ENCODE measurements at places on chromosomes 13 and 19.
A peak's percentile ranks its signal among the peaks of the same experiment; 100 is the strongest.

DNA sequence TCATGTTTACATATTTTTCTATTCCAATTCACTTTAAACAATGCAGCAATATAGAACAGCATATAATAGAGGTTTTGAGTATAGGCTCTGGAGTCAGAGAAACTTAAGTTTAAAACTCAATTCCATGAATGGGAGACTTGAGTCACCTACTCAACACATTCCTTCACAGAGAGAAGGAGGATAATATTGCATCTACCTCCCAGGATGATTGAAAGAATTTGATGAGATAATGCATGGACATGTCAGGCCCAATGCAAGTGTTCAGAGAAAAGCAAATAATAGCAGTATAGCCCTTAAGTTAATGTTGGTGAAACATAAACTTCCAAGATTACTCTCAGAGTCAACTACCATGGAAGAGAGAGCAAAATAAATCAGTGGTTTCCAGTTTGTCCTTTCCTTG lies 170.2 kb downstream of the DCLK1 start:
- DNase-seq: no peak

DNA sequence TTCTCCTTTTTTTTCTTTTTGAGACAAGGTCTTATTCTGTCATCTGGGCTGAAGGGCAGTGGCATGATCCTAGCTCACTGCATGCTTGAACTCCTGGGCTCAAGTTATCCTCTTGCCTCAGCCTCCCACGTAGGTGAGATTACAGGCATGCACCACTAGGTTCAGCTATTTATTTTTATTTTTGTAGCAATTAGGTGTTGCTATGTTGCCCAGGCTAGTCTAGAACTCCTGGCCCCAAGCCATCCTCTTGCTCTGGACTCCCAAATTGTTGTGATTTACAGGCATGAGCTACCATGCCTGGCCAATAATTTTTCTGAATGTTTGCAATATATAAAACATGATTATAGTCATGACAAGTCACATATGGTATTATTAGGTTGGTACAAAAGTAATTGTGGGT lies 161.1 kb upstream of the ATXN8OS start:
- no peak for DNase-seq

DNA sequence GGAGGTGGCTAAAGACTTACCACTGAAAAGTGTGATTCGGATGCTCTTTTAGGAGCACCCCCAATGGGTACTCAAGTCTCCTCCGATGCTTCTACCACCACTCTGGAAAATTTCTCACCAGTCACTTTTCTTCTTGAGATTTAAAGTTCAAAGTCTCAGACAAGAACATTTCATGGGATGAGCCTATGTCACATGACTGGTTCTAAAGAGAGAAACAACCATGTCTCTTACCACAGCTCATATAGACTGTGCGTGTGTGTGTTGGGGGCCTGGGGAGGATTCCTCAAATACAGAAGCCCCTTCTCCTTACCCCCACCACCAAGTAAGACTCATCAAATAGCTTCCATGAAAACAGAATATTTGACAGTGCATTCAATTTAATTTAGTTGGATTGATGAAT lies 181.7 kb upstream of the MIR17HG start:
- DNase-seq: no peak

DNA sequence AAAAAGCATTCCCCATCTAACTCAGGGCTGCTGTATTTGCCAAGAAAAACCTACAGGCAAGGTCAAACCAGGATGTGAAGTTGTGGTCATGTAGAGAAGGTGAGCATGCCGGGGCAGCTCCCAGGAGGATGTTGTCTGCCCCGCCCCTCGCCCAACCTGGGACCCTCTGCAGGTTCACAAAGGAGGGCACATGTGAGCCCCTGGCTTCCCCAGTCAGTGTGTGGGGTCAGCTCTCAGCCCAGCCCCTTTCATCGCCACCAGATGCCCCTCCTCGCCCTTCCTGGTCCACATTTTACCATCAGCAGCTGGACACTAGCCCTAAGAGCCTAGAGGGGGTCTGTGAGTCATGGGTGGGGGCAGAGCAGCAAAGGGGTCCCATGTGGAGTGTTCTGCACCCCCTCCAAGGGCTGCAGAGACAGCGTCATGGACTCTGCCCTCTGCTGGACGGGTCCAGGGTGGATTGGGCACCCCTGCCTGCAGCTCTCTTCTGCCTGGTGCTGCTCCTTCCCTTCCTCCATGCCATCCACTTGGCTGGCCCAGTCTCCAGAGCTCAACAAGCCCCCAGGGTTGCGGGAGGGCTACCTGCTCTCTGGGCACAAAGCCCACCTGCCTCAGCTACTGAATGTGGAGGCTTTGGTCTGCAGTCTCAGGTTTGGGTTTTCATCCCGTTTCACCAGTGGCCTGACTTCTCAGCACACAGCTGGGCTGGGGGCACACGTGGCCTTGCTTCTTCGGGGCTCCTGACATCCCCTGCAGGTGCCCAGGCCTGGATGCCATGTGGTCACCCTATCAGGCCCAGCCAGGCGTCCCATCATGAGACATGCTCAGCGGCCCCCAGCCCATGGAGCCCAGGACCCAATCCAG lies 3.7 kb downstream of the PLEKHF1 start:
- DNase-seq: no peak

GRCh38 chr13:30880151-30880855 lies 25.8 kb upstream of the MEDAG start:
- DNase-seq: no peak

GRCh38 chr19:52923778-52924593 lies 758 bp upstream of the ZNF888 start:
- no peak for DNase-seq

DNA sequence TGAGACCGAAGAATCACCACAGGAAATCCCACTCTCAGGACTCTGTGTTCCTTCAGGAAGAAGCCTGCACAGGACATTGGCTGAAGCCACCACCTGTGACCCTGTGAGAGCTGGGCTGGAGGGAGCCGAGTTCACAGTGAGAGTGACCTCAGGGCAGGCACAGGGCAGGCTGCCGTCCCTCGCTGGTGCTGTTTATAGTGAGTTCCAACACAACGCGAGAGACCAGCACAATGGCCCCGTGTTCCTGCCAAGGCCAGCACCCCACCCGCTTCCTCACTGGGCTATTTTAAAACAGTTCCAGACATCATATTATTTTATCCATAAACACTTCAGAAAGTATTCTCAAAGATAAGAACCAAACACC lies 18.4 kb upstream of the GAS6 start:
- DNase-seq: peak; percentile 9

DNA sequence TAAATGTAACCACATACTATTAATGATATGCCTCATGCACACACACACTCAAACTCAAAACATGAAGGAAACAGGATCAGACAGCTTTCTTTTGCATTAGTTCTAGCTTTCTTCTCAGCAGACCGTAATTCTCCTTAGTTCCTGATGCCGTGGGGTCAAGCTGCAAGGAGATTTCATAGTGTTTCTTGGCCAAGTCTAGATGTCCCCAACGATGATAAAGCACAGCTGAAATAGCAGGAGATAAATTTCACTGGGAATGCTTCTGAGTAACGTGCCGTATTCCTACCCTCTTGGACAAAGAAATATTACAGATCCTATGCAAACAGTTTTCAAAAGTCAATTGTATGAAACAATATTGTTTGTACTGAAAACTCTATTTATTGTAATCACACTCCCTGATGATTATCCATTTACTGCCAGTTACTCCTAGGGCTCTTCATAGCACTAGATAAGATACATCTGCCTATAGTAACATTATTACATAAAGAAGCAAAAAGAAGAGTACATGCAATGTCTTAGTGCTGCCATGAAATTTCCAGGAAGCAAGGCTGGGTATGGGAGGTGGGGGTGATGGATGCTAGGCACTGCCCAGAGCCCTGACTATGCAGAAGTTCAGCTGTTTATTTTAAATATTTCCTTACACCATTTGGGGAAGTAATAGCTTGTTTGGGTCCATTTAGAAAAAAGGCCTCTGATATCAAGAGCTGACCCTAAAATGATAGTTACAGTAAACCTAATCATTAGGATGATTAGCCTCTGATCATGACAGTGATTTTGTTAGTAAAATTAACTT lies 16.5 kb upstream of the GGACT start:
- no peak for DNase-seq

- peak; percentile 41 for DNase-seq
These were observed 14.2 kb upstream of the LATS2 start for GRCh38 chr13:21075379-21076249.

- DNase-seq: peak; percentile 60
These were observed 36.0 kb upstream of the NEK3 start for GRCh38 chr13:52195401-52195837.

DNA sequence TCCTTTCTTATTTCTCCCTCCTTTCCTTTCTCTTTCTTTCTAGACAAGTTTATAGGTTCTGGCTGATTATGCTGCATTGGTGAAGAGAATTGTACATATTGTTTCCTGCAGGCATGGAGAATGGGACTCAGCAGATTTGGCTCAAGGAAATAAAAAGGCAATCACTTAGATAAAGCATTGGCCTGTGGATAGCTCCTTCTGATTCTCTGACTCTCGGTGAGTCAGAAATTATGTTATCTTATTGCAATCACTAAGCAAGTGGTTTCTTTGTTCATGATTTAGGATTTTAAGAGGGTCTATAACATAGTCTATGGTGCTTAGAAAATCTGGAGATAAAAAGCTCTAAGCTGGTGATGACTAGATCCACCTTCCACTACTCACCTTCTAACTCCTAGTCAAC lies 54.0 kb upstream of the POSTN start:
- no peak for DNase-seq

- no peak for DNase-seq
These were observed 96.8 kb downstream of the ATP8A2 start for GRCh38 chr13:25468325-25469168.

DNA sequence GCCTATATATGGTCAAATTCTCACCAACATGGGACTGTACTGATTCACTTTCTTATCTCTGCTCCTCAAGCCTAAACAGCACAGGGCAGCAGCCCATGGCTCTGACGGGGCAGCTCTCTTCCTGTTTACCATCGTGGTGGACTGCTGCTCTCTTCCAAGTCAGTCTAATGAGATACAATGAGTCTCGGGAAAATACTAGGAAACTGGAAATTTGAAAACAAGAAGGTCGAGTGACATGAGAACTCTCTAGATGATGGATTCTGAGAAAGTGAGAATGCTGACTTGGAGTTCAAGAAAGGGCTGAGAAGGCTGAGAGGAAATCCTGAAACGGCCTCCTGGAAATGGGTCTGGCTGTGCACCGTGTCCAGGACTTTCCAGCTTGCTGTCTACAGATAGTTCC lies 122.8 kb upstream of the ARGLU1 start:
- DNase-seq: peak; percentile 69

DNA sequence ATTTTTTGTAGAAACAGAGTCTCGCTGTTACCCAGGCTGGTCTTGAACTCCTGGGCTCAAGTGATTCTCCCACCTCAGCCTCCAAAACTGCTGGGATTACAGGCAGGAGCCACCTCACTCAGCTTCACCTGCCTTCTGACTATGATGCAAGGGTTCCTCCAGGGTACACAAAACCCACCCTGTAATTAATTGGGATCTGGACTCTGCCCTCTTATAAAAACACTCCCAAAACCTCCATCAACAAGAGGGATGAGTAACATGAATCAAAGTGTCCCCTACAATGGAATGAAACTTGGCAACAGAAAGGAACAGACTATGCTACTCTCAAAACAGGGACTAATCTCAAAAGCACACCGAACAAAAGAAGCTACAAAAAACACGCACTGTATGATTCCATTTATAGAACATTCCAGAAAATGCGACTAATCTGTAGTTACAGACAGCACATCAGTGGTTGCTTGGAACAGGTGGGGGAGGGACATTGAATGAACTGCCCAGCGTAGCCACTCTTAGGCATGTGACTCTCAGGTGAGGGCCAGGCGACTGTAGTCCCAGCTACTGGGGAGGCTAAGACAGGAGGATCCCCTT lies 3.2 kb upstream of the PRR36 start:
- DNase-seq: no peak

DNA sequence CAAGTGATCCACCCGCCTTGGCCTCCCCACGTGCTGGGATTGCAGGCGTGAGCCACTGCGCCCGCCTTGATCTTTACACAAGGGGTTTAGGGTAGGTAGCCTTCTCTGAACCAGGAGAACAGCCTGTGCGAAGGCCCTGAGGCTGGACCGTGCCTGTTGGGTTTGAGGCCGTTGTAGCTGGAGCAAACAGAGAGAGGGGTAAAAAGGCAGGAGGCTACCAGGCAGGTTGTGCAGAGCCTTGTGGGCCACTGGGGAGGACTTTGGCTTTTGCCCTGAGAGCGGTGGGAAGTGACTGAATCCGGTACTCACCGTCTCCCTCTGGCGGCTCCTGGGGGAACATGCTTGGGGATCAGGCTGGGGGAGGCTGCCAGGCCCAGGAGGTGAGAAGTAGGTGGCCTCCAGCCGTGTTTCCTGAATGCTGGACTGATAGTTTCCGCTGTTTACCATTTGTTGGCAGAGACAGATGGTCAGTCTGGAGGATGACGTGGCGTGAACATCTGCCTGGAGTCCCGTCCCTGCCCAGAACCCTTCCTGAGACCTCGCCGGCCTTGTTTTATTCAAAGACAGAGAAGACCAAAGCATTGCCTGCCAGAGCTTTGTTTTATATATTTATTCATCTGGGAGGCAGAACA lies 24.6 kb downstream of the SPC24 start:
- DNase-seq: peak; percentile 94

GRCh38 chr13:76503766-76504165 lies 382.4 kb downstream of the KCTD12 start:
- DNase-seq: no peak

- no peak for DNase-seq
These were observed 33.6 kb upstream of the EPHX3 start for GRCh38 chr19:15265850-15266248.

Measured in kidney capillary endothelial cell (primary cell).